ENCODE measurements at places on chromosomes 11 and 22. TPM values are rescaled to one million over a fixed set of nuclear protein-coding genes. Genes with fewer than 3 reads are reported as not detected.
A peak's percentile ranks its signal among the peaks of the same experiment; 100 is the strongest.

DNA sequence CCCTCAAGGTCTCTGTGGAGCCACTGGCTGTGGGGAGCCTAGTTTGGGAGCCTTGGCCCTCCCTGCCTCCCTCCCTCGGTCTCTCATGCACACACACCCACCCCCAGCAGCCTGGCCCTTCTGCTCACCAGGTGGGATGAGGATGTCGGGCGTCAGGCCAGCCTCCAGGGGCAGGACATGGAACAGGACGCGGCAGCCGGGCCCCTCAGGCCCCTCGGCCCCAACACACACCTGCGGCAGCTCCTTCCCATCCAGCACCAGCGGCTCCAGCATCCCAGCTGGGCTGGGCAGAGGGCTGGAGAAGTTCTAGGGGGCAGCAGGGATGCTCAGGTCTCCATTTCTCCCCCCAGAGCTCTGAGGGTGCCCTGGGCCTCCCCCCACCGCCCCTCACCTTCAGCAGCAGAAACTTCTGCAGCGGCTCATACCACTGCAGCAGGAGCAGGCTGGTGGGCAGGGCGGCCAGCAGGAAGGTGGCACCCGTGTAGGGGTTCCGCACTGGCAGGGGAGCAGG lies 11.2 kb downstream of the MAP4K2 start:
- no peaks in the 10 kb centered on the region for H3K27me3 ChIP-seq
- no peaks in the 10 kb centered on the region for H3K4me1 ChIP-seq
- H3K36me3 ChIP-seq, result no peaks in the 10 kb centered on the region
- H3K4me3 ChIP-seq, result no peak overlapping the region
- no peak overlapping the region for H3K27ac ChIP-seq

GRCh38 chr11:128172046-128172878 lies 415.1 kb downstream of the ETS1 start:
- H3K4me3 ChIP-seq, result no peak overlapping the region
- no peaks in the 10 kb centered on the region for H3K36me3 ChIP-seq
- H3K27me3 ChIP-seq, result no peaks in the 10 kb centered on the region
- DNase-seq, result no peak

GRCh38 chr11:19474954-19475721 lies 234.4 kb upstream of the E2F8 start:
- H3K4me3 ChIP-seq, result no peak overlapping the region
- no peaks in the 10 kb centered on the region for H3K4me1 ChIP-seq
- H3K27me3 ChIP-seq, result peaks cover 6% of the 10 kb centered on the region
- no peaks in the 10 kb centered on the region for H3K36me3 ChIP-seq
- no peak for DNase-seq

DNA sequence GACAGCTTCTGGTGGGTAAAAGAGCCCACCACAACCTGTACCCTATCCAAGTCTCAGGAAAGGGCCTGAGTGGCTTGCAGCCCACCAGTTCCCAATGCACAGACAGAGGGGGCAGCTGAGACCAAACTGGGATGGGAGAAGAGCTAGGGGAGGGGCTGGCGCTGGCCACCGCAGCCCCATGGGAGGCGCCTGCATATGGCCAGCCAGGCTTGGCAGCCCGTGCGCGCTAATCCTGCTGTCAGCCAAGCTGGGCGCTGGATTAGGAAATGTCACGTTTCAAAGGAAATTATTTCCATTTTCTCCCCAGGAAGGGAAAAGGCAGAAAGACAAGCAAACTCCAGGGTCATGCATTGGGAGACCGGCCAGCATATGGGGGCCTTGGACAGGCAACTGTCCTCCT lies 236.8 kb downstream of the BUD13 start:
- H3K4me3 ChIP-seq, result no peak overlapping the region
- no peaks in the 10 kb centered on the region for H3K4me1 ChIP-seq

- no peaks in the 10 kb centered on the region for H3K36me3 ChIP-seq
- DNase-seq, result no peak
- no peaks in the 10 kb centered on the region for H3K4me1 ChIP-seq
- no peaks in the 10 kb centered on the region for H3K27me3 ChIP-seq
- no peak overlapping the region for H3K4me3 ChIP-seq
- no peak overlapping the region for H3K27ac ChIP-seq
Measured at GRCh38 chr11:35878741-35879140, 65.1 kb upstream of the LDLRAD3 start.

- peaks cover 39% of the 10 kb centered on the region for H3K4me1 ChIP-seq
- H3K27ac ChIP-seq, result no peak overlapping the region
- no peaks in the 10 kb centered on the region for H3K27me3 ChIP-seq
- no peak overlapping the region for H3K4me3 ChIP-seq
- no peaks in the 10 kb centered on the region for H3K36me3 ChIP-seq
Measured at GRCh38 chr22:50247748-50248147, 2.9 kb upstream of the TUBGCP6 start.

DNA sequence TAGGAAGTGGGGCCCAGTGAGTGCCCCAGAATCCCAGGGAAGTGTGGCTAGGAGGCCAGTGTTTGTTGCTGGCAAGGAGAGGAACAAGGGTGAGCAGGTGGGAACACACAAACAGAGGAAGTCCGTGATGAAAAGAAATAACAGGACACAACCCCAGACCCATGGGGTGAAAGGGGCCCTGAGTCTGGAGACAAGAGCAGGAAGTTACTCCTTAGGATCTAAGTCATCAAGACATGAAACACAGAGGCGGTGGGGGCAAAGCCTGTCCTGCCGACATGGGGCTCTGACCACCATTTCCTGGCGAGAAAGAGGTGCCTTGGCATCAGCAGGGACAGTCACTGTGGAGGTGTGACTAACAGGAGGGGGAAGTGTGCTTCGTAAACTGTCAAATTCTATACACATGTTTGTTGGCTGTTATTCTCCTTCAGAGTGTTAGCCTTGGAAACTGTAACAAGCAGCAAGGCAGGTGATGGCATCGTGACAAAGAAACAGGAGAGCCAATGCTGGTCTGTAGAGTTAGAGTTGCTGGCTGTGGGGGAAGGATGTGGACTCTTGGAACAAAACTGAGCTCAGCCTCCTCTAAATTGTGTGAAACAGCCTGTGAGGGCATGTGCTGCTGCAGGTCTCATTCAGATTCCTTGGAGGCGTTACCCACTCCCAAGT lies 21.7 kb downstream of the CHST1 start:
- H3K4me1 ChIP-seq, result no peaks in the 10 kb centered on the region
- H3K36me3 ChIP-seq, result no peaks in the 10 kb centered on the region
- no peak overlapping the region for H3K27ac ChIP-seq
- no peak for DNase-seq

GRCh38 chr11:17915500-17916143 lies 97.2 kb downstream of the SERGEF start:
- H3K4me1 ChIP-seq, result no peaks in the 10 kb centered on the region
- H3K27ac ChIP-seq, result no peak overlapping the region
- H3K36me3 ChIP-seq, result no peaks in the 10 kb centered on the region

DNA sequence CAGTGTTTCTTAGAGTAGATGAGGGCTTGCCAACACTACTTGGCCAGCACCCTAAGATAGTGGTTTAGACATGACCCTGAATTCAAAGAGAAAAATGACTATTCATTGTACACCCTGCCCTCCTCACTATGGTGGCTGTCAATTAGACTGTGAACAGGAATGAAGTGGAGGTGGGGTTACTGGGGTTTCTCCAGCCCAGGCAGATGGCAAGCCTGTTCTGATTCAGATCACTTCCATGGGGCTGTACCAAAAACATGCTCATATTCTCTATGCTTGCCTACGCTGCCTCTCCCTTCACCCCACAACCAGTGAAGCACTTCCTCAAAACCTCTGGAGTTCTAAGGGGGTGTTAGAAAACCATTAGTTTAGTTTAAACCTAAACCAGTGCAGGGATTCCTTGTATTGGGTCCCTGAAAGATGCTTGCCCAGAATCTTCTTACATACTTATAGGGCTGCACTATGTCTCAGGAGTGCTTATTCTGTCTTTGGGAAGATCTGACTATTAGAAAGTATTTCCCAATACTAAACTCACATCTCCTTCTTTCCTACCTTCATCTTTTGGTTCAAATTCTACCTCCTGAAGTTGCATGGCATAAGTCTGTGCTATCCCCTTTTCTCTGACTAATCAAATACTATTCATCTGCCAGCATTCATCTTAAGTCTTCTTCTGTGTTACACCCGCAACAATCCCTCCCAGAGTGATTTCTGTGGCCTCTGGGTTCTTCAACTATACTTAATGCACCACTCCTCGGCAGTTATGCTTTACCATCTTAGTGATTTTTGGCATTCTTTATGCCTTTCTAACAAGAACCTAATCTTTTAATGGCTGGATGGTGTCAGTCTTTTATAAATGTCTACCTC lies 71.8 kb downstream of the ATG16L2 start:
- no peak for DNase-seq
- no peaks in the 10 kb centered on the region for H3K27me3 ChIP-seq
- peaks cover 24% of the 10 kb centered on the region for H3K36me3 ChIP-seq
- no peaks in the 10 kb centered on the region for H3K4me1 ChIP-seq
- H3K27ac ChIP-seq, result no peak overlapping the region

- H3K4me3 ChIP-seq, result no peak overlapping the region
- no peaks in the 10 kb centered on the region for H3K36me3 ChIP-seq
- H3K4me1 ChIP-seq, result no peaks in the 10 kb centered on the region
- H3K27ac ChIP-seq, result no peak overlapping the region
- peak; percentile 78 for DNase-seq
- H3K27me3 ChIP-seq, result no peaks in the 10 kb centered on the region
Measured at GRCh38 chr11:69801513-69802335, 17.5 kb downstream of the FGF3 start.

DNA sequence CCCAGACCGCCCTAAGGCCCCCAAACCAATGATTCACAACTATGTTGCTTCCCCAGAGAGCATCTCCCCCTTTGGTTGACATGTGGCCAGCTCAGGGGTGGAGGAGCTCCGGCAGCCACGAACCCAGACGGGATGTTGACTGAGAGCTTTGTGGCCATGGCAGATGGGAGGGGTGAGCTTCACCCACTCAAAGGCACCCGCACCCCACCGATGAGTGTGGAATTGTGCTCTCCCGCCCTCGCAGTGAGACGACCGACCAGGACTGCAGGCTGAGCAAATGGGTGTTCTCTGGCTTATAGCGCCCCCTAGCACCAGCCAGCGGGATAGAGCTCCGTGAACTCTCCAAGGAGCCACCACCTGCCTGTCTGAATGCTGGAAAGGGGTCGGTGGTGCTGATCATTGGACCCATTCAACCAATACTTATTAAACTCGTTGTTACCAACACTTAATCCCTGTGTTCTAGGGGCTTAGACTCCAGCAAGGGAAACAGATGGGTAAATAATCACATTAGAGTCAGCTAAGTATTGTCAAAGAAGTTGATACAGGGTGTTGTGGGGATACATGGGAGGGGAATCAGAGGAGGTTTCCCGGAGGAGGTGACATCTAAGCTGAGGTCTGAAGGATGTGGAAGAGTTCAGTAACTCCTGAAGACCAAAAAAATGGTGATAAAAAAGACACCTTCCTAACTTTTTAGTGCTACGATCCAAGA lies 4.5 kb upstream of the TIMP3 start:
- H3K36me3 ChIP-seq, result no peaks in the 10 kb centered on the region
- no peak overlapping the region for H3K27ac ChIP-seq
- DNase-seq, result peak; percentile 76
- no peaks in the 10 kb centered on the region for H3K27me3 ChIP-seq
- peaks cover 6% of the 10 kb centered on the region for H3K4me1 ChIP-seq
- no peak overlapping the region for H3K4me3 ChIP-seq

DNA sequence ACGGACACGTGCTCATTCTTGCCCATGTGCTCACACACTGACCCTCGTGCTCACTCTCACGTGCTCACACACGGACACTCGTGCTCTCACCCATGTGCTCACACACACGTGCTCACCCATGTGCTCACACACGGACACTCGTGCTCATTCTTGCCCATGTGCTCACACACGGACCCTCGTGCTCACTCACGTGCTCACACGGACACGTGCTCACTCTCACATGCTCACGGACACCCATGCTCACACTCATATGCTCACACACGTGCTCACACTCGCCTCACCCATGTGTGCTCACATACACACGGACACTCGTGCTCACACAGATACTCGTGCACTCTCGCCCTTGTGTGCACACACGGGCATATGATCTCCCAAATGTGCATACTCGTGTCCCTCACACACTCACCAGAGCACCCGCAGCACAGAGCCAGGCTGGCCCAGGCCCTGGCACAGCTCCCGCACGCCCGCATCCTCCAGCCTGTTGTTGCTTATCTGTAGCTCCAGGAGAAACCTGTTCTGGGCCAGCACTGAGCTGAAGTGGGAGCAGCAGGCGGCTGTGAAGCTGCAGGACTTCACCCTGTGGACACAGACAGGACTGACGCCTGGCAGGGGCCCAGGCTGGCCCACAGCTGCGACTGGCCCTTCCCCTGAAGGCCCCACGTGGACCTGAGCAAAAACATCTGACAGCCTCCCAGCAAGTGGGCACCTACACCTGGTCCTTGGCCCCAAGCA lies 9.3 kb downstream of the RNH1 start:
- no peak overlapping the region for H3K4me3 ChIP-seq
- H3K36me3 ChIP-seq, result peaks cover 45% of the 10 kb centered on the region
- H3K27ac ChIP-seq, result no peak overlapping the region
- no peak for DNase-seq

GRCh38 chr11:27626269-27626937 lies 73.9 kb downstream of the BDNF start:
- H3K27ac ChIP-seq, result no peak overlapping the region
- no peak for DNase-seq
- H3K36me3 ChIP-seq, result no peaks in the 10 kb centered on the region
- no peak overlapping the region for H3K4me3 ChIP-seq
- no peaks in the 10 kb centered on the region for H3K4me1 ChIP-seq
- H3K27me3 ChIP-seq, result no peaks in the 10 kb centered on the region

GRCh38 chr22:50307890-50308596 lies 597 bp upstream of the PLXNB2 start:
- H3K4me3 ChIP-seq, result no peak overlapping the region
- peak; percentile 88 for DNase-seq
- peaks cover 47% of the 10 kb centered on the region for H3K4me1 ChIP-seq
- H3K27me3 ChIP-seq, result no peaks in the 10 kb centered on the region

DNA sequence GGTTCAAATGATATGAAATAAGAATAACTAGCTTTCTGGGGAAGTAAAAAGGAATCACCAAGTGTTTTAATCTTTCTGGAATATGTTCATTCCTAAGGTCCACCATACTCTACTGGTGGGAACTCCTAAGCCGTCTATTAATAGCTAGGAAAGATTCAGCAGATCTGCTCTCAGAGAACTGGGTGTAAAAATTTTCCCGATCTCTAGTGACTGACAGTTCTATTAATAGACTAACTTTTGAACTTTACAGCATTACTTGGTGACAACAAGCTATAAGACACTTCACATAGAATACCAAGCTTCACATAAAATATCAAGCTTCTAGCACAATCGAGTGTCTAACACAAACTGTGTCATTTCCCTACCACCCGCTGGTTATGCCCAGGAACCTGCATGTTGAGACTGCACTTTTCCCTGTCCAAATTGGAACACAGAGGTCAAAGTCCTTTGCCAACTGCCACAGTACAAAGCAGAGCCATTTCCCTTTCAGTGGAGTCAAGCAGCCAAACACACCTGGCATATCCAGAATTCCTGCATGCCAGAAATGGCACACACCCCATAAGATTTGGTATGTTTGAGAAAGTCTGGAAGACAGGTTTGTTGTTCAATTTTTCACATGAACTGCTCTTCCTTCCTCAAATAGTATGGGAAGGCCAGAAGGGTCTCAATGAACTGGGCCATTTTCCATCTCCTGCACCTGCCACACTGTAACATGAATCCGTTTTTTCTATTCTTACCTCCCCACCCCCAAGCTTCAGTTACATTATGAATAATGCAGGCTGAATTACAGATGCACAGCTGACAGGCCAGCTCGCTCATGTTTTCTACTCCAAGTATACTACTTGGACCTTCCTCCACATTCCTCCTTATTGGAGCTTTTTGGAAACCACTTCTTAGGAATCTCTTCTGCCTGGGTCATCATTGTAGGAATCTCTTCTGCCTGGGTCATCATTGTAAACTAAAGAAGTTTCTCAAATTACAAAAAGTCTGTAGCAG lies 3.7 kb downstream of the OSBP start:
- no peaks in the 10 kb centered on the region for H3K27me3 ChIP-seq
- DNase-seq, result no peak
- peaks cover 9% of the 10 kb centered on the region for H3K36me3 ChIP-seq
- peak overlapping the region; percentile 52 for H3K27ac ChIP-seq
- peaks cover 29% of the 10 kb centered on the region for H3K4me1 ChIP-seq
- peak overlapping the region; percentile 28 for H3K4me3 ChIP-seq

Gene SERPIND1
- polyA plus RNA-seq, result not detected

Gene FGF4
- polyA plus RNA-seq, result not detected

Gene CNTF
- polyA plus RNA-seq, result 0.41 TPM

Data from kidney (tissue), 22 donors.